Hippocampal formation (tissue), 2 donors: ENCODE measurements at places on chromosomes 3 and 15.

- DNase-seq: no peak
These were observed 244.7 kb upstream of the ST8SIA2 start for GRCh38 chr15:92149029-92149428.

DNA sequence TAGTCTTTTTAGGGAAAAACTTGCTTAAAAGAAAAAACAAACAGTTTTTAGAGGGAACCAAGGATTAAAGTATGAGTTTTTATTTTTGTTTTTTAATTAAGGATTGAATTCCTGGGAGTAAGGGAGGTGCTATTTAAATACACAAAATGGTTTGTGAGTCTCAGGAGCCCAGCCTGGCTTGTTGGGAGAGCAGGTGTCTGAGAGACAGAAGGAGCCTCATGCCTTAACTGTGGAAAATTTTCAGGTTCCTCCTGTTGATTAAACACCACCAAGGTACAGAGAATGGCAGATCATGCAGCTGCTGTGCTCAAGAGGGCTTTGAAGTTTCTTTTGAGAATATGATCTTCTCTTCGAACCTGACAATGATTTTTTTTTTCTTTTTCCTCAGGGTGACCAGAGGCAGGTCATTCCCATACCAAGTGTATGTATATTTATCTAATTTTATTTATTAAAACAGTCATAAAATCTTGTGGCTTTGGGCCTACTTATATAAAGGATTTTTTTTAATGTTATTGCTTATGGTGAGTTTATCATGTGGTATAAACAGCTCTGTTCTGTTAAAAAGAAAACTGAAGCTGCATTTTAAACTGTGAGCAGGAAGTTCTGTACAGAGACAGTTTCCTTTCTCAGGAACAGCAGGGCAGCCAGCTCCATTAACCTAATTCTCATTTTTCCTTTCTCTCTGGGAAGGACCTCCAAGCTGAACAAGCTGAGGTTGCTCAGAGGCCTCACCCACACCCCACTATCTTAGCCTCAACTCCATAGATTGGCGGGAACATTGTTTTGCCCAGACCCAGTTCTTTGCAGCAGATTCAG, 33.7 kb upstream of the VILL start:
- DNase-seq: peak; percentile 18

DNA sequence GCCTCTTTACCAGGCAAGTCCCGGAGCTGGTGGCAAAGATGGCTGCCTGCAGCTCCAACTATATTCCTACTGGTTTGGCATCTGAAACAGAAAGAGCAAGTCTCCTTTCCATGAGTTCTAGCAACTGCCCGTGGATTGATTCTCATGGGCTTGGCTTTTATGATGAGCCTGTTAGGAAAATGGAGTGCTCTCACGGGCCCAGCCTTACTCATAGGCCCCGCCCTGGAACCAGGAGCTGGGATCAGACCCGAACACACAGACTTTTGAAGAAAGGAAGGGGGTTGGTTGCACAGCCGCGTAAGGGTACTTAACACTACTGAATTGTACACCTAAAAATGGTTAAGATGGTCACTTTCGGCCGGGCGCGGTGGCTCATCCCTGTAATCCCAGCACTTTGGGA, 2.9 kb downstream of the NRROS start:
- no peak for DNase-seq

GRCh38 chr3:191255156-191255555, 56.1 kb downstream of the OSTN start:
- DNase-seq: no peak

- no peak for DNase-seq
These were observed 70.0 kb downstream of the EXOG start for GRCh38 chr3:38566215-38566528.

GRCh38 chr3:118884748-118885206, 149.9 kb downstream of the IGSF11 start:
- peak; percentile 63 for DNase-seq

- DNase-seq: no peak
These were observed 163.1 kb downstream of the ROBO1 start for GRCh38 chr3:79604681-79605080.

DNA sequence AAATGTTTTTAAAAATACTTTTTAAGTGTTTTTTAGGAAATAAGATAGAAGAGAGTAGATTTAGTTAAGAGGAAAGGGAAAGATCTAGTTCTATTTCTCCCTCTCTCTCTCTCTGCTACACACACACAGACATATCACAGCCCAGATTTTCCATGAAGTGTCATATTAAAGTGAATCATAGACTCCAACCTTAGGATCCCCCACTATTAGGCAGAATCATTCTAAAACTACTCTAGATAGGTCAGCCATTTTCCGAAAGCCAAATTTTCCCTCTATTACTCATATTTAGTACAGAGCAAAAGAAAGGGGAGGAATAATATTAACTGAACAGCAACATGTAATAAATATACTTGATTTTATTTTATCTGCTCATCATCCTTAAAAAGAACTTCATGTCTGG, 45.1 kb upstream of the RSL24D1 start:
- no peak for DNase-seq

GRCh38 chr15:40929660-40930429, 705 bp downstream of the DLL4 start:
- DNase-seq: no peak

- DNase-seq: no peak
These were observed 100.3 kb downstream of the LIPC start for GRCh38 chr15:58532126-58532525.

- no peak for DNase-seq
These were observed 31.1 kb downstream of the CYP11A1 start for GRCh38 chr15:74336061-74337005.

DNA sequence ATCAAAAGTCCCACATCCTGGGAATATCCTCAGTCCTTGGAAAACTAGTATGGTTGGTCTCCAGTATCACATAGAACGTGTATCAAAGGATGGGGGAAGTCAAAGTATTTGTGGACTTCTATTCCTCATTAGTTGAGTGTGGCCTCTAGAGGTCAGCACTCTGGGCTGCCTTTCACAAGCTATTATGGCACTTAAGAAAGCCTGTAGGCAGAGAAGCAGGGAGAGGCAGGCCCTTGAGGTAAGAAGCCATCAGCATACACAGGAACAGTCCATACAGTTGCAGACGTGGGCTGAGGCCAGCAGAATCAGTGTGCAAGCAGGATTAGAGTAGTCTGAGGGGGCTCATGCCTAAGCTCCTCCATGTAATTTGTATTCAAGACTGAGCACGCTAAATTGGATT, 341.7 kb downstream of the CLSTN2 start:
- no peak for DNase-seq

DNA sequence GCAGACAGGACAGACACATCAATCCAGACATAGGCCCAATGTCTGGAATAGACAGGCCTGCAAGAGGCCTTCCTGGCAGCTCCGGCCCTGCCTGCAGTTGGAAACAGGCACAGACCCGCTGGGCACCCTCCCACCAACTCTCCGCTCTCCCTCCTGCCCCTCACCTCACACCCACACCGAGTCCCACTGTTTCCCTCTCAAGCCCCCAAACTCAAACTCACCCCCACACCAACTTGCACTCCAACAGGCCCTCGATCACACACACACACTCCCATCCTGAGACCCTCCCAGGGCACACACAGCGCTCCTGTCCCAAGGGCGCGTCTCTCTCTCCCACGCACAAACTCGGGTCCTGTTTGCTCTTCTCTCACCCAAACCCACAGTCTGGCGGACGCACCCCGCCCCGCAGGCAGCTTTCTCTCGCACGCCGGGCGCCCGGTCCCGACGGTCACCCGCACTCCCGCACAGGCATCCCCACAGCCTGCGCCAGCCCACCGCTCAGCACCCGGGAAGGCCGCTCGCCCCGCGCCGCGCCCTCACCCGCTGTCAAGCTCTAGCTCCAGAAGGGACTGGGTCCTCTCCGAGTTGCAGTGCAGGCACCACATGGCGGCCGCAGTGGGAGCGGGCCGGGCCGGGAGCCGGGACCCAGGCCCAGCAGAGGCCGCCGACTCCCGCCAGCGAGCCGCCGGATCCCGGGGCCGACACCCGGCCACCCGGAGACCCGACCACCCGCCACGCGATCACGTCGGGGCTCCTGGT, 106.2 kb downstream of the IQSEC1 start:
- DNase-seq: no peak

DNA sequence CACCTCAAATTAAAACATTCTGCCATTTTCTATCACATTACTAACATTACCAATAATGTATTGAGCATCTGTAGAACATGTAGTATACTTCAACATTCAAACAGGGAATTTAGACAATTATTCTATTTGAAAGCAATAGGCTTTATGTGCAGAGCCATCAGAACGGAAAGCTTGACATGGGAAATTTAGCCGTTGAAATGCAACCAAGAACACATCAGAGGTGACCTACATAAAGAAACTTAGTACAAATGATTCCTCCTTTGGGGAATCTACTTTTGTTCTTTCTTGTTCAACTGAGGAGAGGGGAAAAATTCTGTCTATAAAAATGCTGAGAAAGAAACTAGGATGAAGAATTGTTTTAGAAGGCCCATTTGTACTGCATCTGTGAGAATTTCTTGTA, 38.6 kb upstream of the RBMS3 start:
- DNase-seq: no peak

GRCh38 chr3:49411535-49411967, 225 bp downstream of the RHOA start:
- DNase-seq: peak; percentile 58

GRCh38 chr3:69692761-69693160, 46.5 kb upstream of the MITF start:
- no peak for DNase-seq

- no peak for DNase-seq
These were observed 54.6 kb upstream of the AKAP13 start for GRCh38 chr15:85325834-85326233.

DNA sequence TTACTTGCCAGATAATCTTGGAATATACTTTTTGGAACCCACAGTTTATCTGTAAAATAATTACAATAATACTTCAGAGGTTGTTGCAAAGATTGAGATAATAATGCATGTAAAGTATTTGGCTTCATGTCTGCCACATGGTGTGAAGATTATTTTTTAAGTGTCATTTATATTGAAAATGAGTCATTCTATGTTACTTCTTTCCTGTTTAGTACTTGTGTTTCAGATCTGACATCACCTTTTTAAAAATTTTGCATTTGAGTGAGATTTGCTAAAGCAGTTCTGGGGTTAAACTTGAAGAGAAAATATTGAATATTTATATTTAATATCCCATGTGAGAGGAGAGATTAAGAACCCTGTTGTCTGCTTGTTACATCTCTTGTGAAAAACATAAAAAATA, 31.2 kb downstream of the IQGAP1 start:
- no peak for DNase-seq

GRCh38 chr3:169865176-169865767, 4.5 kb downstream of the LRRC31 start:
- DNase-seq: no peak

DNA sequence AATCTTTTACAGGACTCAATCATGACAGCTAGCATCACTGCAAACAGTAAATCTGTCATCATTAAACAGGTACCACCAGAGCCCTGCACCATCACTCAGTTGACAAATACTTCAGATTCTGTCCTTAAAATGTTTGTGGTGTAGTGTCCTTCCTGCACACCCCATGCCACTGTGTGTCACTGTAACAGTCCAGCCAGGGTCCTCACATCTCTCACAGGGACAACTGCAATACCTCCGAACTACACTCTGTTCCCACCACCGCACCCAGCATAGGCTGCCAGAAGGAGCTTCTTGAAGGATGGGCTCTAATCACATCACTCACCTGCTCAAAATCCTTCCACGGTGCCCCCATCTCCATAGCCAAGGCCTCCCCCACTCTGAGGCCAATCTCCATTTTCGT, 90.2 kb upstream of the FGF12 start:
- DNase-seq: no peak

DNA sequence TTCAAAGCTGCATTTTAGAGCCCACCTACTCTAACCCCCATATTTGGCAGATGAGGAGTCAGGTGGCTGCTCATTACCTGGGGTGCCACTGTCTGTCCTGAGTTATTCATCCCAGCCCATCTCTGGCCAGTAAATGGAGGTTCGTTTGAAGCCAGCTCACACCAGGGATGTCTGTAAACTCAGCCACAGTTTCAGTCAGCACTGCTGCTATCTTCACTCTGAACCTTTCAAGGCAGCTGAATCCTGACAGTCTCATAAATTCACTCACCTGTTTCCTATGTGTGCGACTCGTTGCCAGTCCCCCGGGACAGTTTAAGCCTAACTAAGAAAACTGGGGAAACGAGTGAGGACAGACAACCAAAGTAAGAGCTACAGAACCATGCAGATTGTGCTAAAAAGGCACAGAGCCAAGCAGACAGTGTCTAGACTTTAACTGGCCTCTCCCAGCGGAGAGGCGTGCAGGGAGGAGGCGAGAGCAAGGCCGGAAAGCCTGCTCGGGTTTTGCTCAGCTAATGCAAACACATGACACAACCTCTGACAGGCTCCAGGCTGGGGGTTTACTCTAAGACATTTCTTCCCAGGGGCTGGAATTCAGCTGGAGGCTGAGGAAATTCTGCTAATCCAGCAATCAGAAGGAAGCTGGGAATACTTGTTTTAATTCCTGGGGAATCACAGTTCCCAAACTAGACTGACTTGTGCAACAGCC, 12.0 kb downstream of the FSTL1 start:
- DNase-seq: no peak

DNA sequence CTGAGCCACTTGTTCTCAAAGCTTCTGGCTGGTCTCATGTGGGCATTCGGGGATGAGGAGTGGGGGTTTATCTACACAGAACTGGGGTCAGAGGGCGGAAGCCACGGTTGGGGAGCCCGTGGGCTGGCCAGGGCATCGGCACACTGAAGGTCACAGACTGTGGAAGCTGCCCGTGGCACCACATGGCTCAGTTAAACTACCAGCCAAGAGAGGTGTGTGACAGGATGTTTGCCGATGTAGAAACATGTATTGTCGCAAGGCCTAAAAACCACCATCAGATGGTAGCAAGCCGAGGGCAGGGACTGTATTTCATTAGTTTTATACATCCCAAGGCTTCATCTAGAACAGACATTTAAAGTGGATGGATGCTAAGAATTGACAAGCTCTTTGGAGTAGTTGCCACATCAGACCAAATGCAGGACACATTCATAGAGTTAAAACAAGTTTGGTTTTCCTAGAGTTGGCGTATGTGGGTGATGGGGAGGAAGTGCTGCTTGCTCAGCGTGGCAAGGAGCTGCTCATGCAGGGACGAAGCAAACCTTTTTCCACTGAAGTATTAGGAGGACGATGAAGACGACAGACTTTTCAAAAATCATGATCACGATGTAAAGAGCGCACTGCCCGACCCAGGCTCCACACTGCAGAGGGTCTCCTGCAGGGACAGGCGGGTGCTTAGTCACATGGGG, 9.6 kb upstream of the MUSTN1 start:
- no peak for DNase-seq

DNA sequence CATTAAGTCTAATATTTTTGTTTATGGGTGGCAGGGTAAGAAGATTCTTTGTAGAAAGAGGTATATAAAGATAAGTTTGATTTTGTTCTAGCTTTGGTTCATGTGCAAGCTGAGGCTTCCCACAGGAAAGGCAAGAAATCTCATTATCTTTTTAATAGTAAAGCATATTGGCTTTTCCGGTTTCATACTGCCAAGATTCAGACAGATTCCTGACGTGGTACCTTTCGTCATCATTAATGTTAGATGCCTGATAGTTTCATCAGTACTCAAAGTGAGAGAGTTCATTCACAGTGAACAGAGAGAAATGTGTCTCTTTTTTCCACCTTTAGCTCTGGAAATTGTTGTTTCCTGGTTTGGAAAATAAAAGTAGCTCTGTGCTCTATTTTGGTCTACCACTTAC, 16.5 kb downstream of the TPM1 start:
- DNase-seq: no peak
